ENCODE measurements at places on chromosomes 1 and 21. TPM values are rescaled to one million over a fixed set of nuclear protein-coding genes. Genes with fewer than 3 reads are reported as not detected.

The TLR5 gene
- total RNA-seq: not detected

The SAMD13 gene
- 1.4 TPM for total RNA-seq

The LAPTM5 gene
- total RNA-seq: 0.18 TPM

The RABIF gene
- total RNA-seq: 1.3 TPM

The PCP4L1 gene
- total RNA-seq: not detected

The PPIAL4G gene
- total RNA-seq: not detected

The SRGAP2C gene
- 35.0 TPM for total RNA-seq

The SLC9C2 gene
- not detected for total RNA-seq

The FBXO2 gene
- 2.0 TPM for total RNA-seq

The HOOK1 gene
- total RNA-seq: not detected

The GBP7 gene
- total RNA-seq: not detected

The MRPL55 gene
- 74.1 TPM for total RNA-seq

The AGMAT gene
- total RNA-seq: 1.4 TPM

The TAS1R1 gene
- total RNA-seq: not detected

The HSF2BP gene
- total RNA-seq: 2.3 TPM

The ELF3 gene
- 0.09 TPM for total RNA-seq

The GRHL3 gene
- not detected for total RNA-seq

The CCDC17 gene
- 4.0 TPM for total RNA-seq

Measured in fibroblast of the aortic adventitia (primary cell).